ENCODE measurements at places on chromosomes 5 and 9. TPM values are rescaled to one million over a fixed set of nuclear protein-coding genes. Genes with fewer than 3 reads are reported as not detected.

GRCh38 chr9:86809759-86810367 is 137.4 kb downstream of the GAS1 start:
- H3K4me3 ChIP-seq, result no peak overlapping the region
- H3K36me3 ChIP-seq, result no peaks in the 10 kb centered on the region
- H3K4me1 ChIP-seq, result no peaks in the 10 kb centered on the region
- peaks cover 10% of the 10 kb centered on the region for H3K27me3 ChIP-seq
- DNase-seq, result no peak
- no peak overlapping the region for H3K27ac ChIP-seq

GRCh38 chr9:30235068-30235467 is 2149.4 kb upstream of the ACO1 start:
- no peak overlapping the region for H3K27ac ChIP-seq
- no peaks in the 10 kb centered on the region for H3K36me3 ChIP-seq
- H3K4me1 ChIP-seq, result no peaks in the 10 kb centered on the region
- DNase-seq, result no peak
- H3K27me3 ChIP-seq, result no peaks in the 10 kb centered on the region

DNA sequence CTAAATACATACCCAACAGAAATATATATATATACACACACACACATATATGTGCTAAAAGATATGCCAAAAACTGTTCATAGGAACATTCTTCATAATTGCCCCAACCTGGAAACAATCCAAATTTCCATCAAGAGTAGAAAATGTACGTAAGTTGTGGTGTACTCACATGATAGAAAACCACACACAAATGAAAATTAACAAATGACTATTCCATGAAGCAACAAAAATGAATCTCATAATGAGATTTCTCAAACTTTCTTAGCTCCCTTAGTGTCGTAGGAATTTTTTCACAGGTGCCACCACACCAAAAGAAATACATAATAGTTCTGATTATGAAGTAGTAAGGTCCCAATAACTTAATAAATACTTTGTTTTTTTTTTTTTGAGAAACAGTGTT is 7.8 kb downstream of the ATP10B start:
- no peak overlapping the region for H3K4me3 ChIP-seq
- no peaks in the 10 kb centered on the region for H3K36me3 ChIP-seq
- H3K4me1 ChIP-seq, result no peaks in the 10 kb centered on the region
- H3K27me3 ChIP-seq, result no peaks in the 10 kb centered on the region
- H3K27ac ChIP-seq, result no peak overlapping the region

GRCh38 chr9:135116881-135117280 is 29.4 kb downstream of the OLFM1 start:
- H3K27me3 ChIP-seq, result no peaks in the 10 kb centered on the region
- DNase-seq, result no peak
- H3K27ac ChIP-seq, result no peak overlapping the region
- no peaks in the 10 kb centered on the region for H3K36me3 ChIP-seq
- no peaks in the 10 kb centered on the region for H3K4me1 ChIP-seq
- no peak overlapping the region for H3K4me3 ChIP-seq

- H3K27me3 ChIP-seq, result no peaks in the 10 kb centered on the region
- no peaks in the 10 kb centered on the region for H3K36me3 ChIP-seq
- H3K4me1 ChIP-seq, result no peaks in the 10 kb centered on the region
- H3K27ac ChIP-seq, result no peak overlapping the region
- H3K4me3 ChIP-seq, result no peak overlapping the region
Measured at GRCh38 chr5:60295423-60295822, 401.9 kb upstream of the PDE4D start.

GRCh38 chr9:80615964-80616363 is 1044.2 kb downstream of the TLE4 start:
- no peak overlapping the region for H3K27ac ChIP-seq
- H3K27me3 ChIP-seq, result no peaks in the 10 kb centered on the region
- DNase-seq, result no peak
- H3K4me3 ChIP-seq, result no peak overlapping the region

- no peaks in the 10 kb centered on the region for H3K36me3 ChIP-seq
- no peak for DNase-seq
- H3K4me3 ChIP-seq, result no peak overlapping the region
- H3K27me3 ChIP-seq, result no peaks in the 10 kb centered on the region
- H3K4me1 ChIP-seq, result no peaks in the 10 kb centered on the region
- no peak overlapping the region for H3K27ac ChIP-seq
Measured at GRCh38 chr5:116395226-116395625, 179.4 kb downstream of the SEMA6A start.

GRCh38 chr9:32886021-32886420 is 102.7 kb downstream of the TMEM215 start:
- DNase-seq, result no peak
- no peaks in the 10 kb centered on the region for H3K4me1 ChIP-seq
- peaks cover 5% of the 10 kb centered on the region for H3K27me3 ChIP-seq
- no peak overlapping the region for H3K4me3 ChIP-seq
- no peak overlapping the region for H3K27ac ChIP-seq
- H3K36me3 ChIP-seq, result no peaks in the 10 kb centered on the region

- peaks cover 16% of the 10 kb centered on the region for H3K4me1 ChIP-seq
- no peak for DNase-seq
- no peak overlapping the region for H3K27ac ChIP-seq
Measured at GRCh38 chr5:131610198-131611063, 24.6 kb downstream of the RAPGEF6 start.

DNA sequence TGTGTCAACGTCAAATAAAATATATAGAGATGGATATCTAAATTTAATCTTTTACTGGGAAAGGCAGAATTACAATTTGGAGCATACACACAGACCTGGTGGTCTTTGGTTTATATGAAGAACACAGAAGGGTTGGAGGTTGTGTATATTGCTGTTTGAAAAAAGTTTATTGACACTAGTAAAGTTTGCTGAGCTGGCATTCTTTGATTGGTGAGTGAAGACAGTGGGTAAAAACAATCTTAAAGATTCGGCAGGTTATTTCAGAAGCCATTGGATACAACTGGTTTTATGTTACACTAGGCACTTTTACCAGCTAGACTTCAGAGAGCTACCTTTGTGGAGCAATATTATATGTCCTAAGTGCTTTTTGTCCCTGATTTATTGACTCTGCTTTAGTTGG is 27.2 kb downstream of the IZUMO3 start:
- H3K4me1 ChIP-seq, result no peaks in the 10 kb centered on the region
- H3K36me3 ChIP-seq, result no peaks in the 10 kb centered on the region
- no peak overlapping the region for H3K4me3 ChIP-seq
- no peak overlapping the region for H3K27ac ChIP-seq
- no peak for DNase-seq
- no peaks in the 10 kb centered on the region for H3K27me3 ChIP-seq

Gene SHOC1
- total RNA-seq, result not detected

Gene DMRTA1
- not detected for total RNA-seq

Gene CA9
- 0.46 TPM for total RNA-seq

Gene SARDH
- 15.7 TPM for total RNA-seq

All from T-cell (primary cell).